Astrocyte (in vitro differentiated cells and primary cell): ENCODE measurements at places on chromosomes 2 and 18. TPM values are rescaled to one million over a fixed set of nuclear protein-coding genes. Genes with fewer than 3 reads are reported as not detected.

The TTR gene
- not detected in 2 replicates for total RNA-seq

The ANKRD30B gene
- total RNA-seq: not detected in 2 replicates

The NOL4 gene
- 1.9 and 2.1 TPM in 2 replicates for total RNA-seq

The GALNT3 gene
- total RNA-seq: 16.4 and 19.9 TPM in 2 replicates

The UNC80 gene
- total RNA-seq: 0.27 and 0.38 TPM in 2 replicates

The PSMA8 gene
- not detected in 2 replicates for total RNA-seq

The APOB gene
- 0.05 and 0.07 TPM in 2 replicates for total RNA-seq

The FASTKD1 gene
- total RNA-seq: 37.2 and 37.3 TPM in 2 replicates

The IL36A gene
- not detected in 2 replicates for total RNA-seq

The PLA2R1 gene
- total RNA-seq: 7.1 and 10.5 TPM in 2 replicates

The EGR4 gene
- not detected in 2 replicates for total RNA-seq

The OST4 gene
- 395 and 419 TPM in 2 replicates for total RNA-seq

The MARCHF7 gene
- 104 and 105 TPM in 2 replicates for total RNA-seq

The LRP2 gene
- total RNA-seq: 0.79 and 1.00 TPM in 2 replicates

The LRPPRC gene
- total RNA-seq: 92.7 and 94.9 TPM in 2 replicates

The LCT gene
- total RNA-seq: not detected in 2 replicates

The UGT1A8 gene
- total RNA-seq: not detected in 2 replicates

The OR6B2 gene
- total RNA-seq: not detected in 2 replicates
